NCI-H1092 treated with DMSO at 0.1 percent for 48 hours (cell line): ENCODE measurements at places on chromosomes 13 and 19.

- no peak for DNase-seq
Observed at GRCh38 chr19:1327125-1327524, 41.5 kb downstream of the EFNA2 start.

- DNase-seq: no peak
Observed at GRCh38 chr19:32909257-32909656, 39.7 kb upstream of the SLC7A9 start.

DNA sequence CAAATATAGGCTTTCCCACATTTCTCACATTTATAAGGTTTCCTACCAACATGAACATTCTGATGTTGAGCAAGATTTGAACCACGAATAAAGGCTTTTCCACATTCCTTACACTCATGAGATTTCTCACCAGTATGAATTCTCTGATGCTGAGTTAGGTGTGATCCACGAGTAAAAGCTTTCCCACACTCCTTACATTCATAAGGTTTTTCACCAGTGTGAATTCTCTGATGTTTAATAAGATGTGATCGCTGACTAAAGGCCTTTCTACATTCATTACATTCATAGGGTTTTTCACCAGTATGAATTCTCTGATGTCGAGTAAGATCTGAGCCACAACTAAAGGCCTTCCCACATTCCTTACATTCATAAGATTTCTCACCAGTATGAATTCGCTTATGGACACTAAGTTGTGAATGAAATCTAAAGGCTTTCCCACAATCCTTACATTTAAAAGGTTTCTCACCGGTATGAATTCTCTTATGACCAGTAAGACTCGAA is 19.0 kb downstream of the ZNF790 start:
- DNase-seq: no peak

DNA sequence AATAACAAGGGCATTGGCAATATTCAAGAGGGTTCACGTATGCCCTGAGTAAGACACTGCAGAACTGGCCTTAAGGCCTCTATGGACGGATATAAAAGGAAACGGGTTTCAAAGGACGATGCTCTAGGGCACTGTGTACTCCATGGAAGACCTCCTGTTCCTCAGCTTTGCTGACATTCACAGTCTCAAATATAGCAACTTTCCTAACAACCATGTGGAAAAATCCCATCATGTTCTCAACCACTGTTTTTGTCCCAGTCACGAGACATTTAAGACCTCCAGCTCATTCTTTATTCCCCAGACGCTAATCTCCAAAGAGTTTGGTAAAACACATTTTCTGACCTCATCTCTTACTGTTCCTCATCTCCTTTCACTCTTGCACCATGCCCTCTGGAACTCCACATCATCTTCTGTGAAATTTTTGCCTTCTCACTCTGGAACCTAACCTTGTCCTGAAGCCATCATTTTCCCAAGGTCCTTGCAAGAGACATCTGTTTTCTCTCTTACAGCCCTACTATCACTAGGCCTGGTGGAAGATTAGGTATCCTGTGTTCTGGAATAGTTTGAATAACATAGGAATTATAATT is 37.6 kb downstream of the SPRY2 start:
- no peak for DNase-seq

DNA sequence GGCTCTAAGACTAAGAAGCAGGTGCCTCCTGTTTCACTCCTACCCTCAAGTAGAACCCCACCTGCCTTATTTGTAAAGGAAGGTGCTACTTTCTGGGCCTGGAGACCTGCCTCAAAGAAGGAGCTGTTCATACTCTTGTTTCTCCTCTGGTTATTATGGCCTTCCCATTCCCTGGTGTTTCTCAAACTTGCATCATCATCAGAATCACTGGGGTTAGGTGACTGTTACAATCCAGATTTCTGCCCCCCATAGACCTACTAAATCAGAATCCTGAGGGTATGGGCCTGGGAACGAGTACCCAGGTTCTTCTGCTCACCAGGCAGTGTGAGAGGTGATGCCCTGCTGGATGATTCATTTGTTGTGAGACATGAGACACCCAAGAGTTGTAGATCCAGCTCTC is 18.4 kb downstream of the SAMD4B start:
- DNase-seq: no peak

DNA sequence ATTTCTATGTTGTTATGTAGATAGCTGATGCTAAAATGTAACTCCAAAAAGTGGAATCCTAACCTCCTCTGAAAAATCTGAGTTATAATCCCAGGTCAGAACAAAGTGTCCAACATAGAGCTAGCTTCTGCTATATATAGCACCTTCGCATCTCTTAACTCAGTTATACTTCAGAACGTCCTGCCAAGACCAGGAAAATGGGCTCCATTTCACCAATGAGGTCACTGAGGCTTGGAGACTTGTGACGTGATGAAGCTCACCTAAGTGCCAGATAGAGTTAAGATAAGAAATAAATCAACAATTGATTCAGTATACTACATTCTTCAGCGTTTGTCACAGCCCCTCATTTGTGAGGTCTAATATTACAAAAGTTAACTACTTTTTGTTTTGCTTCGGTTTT is 88.8 kb downstream of the KCTD12 start:
- no peak for DNase-seq

DNA sequence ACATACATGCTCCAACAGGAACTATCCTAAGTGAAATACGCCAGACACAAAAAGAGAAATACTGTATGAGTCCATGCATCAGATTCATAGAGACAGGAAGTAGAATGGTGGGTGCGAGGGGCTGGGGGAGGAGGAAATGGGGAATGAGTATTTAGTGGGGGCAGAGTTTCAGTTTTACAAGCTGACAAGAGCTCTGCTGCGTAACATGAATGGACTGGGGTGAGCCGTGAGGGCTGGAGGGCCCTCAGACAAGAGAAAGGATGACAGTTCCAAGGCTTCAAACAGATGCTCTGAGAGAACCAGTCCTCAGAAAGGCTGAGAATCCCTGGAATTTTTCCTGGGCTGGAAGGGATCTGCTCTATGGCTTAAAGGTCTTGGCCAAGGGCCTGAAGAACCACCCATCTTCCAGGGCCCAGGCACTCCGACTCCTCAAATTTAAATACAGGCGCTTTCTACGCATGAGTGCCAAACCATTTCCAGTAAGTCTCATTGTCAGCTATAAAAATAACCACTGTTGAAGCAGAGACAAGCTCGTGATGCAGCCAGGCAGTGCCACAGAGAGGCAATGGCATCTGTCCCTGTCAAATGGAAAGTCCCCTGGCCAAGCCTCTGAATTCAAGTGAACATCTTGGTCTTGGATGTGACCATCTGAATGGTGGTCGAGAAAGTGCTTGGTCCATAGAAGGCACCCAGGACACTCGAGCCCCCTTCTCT is 17.5 kb downstream of the KLF2 start:
- DNase-seq: no peak

GRCh38 chr19:13012690-13013608 is 17.7 kb downstream of the NFIX start:
- no peak for DNase-seq

DNA sequence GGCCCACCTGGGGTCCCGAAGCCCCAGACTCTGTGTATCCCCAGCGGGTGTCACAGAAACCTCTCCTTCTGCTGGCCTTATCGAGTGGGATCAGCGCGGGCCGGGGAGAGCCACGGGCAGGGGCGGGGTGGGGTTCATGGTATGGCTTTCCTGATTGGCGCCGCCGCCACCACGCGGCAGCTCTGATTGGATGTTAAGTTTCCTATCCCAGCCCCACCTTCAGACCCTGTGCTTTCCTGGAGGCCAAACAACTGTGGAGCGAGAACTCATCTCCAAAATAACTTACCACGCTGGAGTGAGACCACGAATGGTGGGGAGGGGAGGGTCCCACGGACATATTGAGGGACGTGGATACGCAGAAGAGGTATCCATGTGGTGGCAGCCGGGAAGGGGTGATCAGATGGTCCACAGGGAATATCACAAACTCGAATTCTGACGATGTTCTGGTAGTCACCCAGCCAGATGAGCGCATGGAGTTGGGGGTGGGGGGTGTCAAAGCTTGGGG is 1.0 kb upstream of the ICAM5 start:
- DNase-seq: peak; percentile 5

GRCh38 chr19:18468517-18468916 is 30.6 kb upstream of the ISYNA1 start:
- DNase-seq: no peak

- DNase-seq: no peak
Observed at GRCh38 chr19:3813473-3814392, 27.6 kb upstream of the MATK start.

GRCh38 chr13:63209330-63210017 is 1793.8 kb upstream of the PCDH20 start:
- DNase-seq: no peak

DNA sequence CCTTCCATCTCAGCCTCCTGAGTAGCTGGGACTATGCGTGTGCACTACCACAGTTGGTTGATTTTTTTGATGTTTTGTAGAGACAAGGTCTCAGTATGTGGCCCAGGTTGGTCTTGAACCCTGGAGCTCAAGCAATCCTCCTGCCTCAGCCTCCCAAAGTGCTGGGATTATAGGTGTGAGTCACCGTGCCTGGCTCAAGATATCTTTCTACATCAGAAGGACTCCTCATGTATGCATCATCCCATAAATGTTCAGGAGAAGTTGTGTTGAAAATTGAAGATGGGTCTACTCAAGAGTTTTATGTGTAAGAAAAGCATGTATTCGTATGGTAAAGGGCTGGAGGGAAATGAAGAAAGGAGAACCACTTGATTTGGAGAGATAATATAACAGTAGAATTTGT is 71.8 kb upstream of the STK24 start:
- no peak for DNase-seq

- no peak for DNase-seq
Observed at GRCh38 chr19:49017666-49018351, 918 bp upstream of the LHB start.

- no peak for DNase-seq
Observed at GRCh38 chr13:78129823-78130222, 211.2 kb upstream of the EDNRB start.

- no peak for DNase-seq
Observed at GRCh38 chr13:32016631-32017030, 14.9 kb upstream of the FRY start.

DNA sequence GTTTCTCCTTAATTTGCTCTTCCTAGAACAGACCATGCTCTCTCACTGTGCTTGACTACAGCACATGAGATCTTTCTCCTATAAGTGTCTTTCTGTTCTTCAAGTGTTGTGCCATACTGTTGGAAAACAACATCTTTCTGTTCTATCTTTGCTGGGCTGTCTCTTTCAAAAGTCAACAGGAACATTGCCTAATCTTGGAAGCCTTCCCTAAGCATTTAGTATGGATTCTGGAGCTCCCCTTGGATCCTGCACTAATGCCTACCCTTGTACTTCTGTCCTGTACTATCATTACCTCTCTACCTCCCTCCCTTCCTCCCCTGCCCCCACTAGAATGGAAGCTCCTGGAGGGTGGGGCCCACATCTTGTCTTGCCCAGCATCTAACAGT is 26.8 kb downstream of the STARD13 start:
- DNase-seq: no peak

DNA sequence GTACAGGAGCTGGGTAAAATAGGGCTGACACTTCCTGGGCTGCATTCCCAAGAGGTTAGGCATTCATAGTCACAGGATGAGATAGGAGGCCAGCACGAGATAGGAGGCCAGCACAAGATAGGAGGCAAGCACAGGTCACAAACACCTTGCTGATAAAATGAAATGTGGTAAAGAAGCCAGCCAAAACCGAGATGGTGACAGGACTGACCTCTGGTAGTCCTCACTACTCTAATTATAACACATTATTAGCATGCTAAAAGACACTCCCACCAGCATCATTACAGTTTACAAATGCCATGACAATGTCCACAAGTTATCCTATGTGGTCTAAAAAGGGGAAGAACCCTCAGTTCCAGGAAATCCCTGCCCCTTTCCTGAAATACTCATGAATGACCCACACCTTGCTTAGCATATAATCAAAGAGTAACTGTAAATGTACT is 20.9 kb upstream of the IGSF23 start:
- no peak for DNase-seq

DNA sequence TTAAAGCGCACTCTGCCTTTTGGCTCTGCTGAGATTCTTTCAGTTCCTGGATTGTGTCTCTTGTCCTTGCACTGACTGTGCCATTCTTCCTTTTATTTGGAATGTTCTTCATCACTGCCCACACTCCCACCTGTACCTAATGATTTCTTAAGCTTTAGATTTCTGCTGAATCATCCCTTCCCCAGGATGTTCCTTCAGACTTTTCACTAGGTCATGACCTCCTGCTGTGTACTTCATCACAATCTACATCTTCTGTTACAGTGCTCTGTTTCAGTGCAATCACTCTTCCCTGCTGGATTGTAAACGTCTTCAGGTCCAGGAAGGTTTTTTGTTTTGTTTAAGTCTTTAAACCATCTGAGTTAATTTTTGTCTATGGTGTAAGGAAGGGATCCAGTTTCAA is 281.0 kb downstream of the ATP8A2 start:
- DNase-seq: no peak

- DNase-seq: no peak
Observed at GRCh38 chr13:51043310-51043709, 67.8 kb downstream of the C13orf42 start.

- DNase-seq: no peak
Observed at GRCh38 chr19:7471696-7472615, 16.9 kb downstream of the PEX11G start.

DNA sequence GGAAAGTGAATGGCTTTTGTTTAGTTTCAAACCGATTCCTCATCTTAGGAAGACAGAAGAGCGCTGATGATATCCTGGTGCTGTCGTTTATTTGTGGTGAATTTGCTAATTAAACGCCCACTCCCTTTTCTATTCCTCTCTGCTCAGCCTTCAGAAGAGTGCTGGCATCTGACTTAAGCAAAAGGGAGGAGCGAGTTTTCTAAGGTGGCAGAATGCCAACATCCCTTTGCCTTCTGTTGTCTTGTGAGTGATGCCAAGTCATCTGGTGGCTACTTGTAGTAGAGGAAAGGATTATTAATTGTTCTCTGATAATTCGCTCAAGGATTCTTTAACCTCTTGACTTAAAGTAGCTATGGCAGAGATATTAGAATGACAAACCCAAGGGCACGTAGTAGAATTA is 68.1 kb downstream of the ERCC5 start:
- DNase-seq: no peak

- no peak for DNase-seq
Observed at GRCh38 chr19:6113616-6114188, 3.4 kb upstream of the RFX2 start.

GRCh38 chr13:61146571-61146970 is 269.1 kb downstream of the PCDH20 start:
- DNase-seq: no peak

DNA sequence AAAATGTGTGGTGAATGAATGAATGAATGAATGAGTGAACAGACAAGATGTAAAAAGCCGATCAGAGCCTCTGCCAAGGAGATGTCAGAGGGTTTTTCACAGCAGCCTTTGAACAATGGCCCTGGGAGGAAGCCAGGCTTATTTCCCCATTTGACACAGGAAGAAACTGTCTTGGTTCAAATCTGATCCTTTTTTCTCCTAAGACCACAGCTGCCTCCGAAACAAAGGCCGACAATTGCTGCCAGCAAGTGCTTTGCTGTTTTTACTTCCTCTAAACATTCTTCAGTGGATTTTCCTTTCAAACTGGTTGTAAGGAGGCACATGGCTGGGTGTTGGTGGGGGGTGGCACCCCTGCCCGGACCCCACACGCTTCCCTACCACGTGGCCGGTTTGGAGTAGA is 44.2 kb upstream of the HOMER3 start:
- DNase-seq: no peak
